Stimulated activated CD8-positive, alpha-beta memory T cell treated with anti-CD3 and anti-CD28 coated beads, Interleukin-4, amount 100 ng/mL, for 1 hour (primary cell): ENCODE measurements at places on chromosomes 4 and X.

GRCh38 chr4:62324215-62324614 is 1124.1 kb downstream of the ADGRL3 start:
- no peak for DNase-seq

DNA sequence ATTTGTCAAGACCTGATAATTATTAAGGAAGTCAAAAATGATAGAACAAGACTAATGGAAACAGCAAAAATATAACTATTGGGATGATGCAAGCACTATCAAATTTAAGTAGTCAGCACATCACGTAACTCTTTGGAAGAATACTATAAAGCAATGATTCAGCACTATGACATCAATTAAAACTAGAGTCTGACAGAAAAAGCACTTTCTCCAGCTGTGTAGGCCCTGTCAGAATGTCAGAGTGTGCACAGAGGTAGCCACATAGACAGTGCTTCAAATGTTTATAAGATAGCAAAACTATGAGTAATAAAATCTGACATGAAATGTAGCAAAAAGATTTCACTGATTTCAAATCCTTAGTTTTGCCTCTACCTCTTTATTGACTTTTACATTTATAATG is 1226.6 kb upstream of the ADGRL3 start:
- DNase-seq = no peak

- no peak for DNase-seq
These were observed 44.7 kb upstream of the UGT2B7 start for GRCh38 chr4:69051576-69051943.

DNA sequence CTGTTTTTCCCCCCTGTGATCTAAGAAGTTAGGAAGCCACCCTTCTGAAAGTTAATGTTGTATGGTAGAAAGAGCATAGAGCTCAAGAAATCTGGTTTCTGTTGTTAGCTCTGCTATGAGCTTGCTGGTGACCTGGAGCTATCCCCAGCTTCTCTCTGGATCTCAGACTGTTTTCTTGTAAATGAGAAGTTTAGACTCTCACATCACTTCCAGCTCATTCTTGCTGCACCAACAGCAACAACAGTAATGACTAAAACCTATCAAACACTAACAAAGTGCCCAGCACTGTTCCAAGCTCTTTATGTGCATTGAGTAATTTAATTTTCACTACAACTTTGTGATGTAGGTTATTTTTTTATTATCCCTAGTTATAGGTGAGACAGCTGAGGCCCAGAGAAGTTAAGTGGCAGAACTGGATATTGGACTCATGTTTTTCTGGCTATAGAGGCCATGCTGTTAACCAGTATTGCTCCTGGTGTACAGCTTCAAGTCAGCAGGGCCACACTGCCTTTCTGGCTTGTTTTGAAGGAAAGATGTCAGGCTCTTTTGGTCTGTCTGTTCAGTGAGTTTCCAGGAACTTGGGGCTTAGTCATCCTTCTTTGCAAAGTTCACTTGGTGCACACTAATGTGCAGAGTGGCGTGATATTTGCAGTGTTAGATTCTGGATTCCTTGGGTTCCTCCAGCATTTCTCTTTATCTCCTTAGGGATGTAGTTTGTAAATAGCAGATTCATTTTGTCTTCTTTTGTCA is 27.8 kb upstream of the TMEM164 start:
- no peak for DNase-seq

DNA sequence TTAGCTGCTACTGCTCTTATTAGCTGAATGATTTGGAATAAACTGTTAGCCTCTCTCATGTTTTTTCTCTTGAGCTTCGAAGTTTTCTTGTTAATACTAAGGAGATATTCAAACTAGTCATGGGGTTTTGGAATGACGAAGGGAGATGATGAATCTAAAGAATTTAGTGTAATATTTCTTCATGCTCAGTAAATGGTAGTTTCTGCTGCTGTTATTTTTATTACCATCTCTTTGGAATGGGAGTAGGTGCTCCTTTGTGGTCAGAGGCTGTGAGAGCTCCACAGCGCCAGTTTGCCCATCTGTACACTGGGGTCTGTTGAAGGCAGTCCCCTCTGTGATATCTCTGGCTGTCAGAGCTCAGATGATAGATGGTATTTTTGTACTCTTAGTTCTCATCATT is 33.7 kb downstream of the HTT start:
- DNase-seq = no peak

GRCh38 chr4:149933883-149934282 is 118.2 kb upstream of the IQCM start:
- DNase-seq = no peak

GRCh38 chr4:185718578-185719499 is 93.2 kb downstream of the SORBS2 start:
- DNase-seq = no peak

DNA sequence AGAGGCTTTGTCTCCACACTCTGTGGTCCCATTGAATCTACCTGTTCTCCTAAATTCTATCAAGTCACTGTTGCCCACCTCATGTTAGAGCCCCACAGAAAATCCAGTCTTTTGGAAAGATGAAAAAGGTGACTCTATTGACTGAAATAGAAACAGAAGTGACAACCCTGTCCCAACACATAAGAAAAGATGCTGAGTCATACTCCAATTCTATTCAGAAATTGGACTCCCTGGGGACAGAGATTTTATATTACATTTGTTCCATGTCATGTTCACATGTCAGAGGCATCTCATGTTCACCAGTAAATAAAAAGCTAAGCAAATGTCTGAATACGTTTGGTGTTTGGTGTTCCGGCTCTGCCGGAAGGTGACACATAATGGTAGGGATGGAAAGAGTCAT is 2.9 kb upstream of the GRPR start:
- DNase-seq = no peak

DNA sequence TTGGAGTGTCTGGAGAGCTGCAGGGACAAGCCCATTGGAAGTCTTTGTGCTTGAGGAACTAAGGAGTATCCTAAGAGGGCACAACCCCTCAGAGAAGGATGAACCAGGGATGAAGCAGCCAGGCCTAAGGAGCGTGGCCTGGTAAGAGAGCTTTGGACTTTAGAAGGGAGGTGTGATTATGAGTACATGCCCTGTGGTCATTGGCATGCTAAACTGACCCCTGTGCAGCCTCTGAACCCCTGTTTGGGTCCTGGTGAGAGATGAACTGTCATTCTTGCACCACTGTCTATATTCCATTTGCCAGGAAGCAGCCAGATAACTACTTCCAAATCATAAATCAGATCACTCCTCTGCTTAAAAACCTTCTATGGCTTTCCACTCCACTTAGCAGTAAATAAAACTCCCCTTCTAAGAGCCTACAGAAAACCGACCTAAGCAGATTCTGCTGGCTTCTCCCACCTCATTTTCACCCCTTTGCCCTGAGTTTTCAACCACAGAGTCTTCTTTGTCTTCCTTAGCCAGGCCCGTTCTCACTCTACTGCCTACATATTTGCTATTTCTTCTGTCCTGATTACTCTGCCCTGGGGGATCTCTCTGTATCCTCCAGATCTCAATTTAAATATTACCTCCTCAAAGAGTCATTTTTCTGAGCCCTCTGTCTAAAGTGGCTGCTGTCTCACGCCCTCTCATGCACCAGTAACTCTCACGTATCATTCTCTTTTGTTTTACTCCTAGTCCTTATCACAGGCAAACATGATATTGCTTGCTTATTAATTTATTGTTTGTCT is 56.7 kb downstream of the MID1IP1 start:
- DNase-seq = no peak
